Stimulated activated CD8-positive, alpha-beta memory T cell treated with anti-CD3 and anti-CD28 coated beads, Interleukin-7, amount 100 ng/mL, for 24 hours (primary cell): ENCODE measurements at places on chromosomes 5 and 9.

DNA sequence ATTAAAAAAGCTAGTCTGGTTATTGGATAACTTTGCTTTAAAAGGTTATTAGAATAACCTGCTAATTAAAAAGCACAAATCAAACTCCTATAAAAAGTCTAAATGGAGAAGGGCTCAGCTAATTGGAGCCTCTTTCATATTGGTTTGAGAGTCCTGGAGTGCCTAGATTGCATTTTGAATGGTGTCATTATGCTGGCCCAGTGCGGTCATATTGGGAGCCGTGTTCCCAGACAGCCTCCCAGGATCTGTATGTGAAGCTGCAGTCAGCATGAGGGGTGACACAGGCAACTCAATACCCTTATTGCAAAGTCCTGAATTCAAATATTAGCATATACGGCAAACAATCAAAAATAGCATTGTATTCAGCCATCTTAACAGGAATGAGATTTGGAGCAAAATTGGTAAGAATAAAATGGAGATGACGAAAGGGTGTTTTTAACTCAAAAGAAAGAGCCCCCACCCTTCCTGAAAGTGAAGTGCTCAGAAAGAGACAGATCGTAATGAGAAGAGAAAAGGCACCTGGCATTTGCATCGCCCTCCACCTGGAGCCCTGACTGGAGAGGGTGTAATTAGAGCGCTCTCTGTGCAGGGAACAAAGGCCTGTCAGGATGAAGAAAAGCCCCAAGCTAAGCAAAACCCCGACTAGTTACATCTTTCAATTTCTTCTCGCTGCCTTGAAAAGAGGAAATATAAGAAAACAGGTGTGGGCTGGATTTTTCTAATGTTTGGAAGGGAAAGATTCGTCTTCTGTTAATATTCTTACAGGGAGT lies 621.0 kb upstream of the ADAMTS16 start:
- no peak for DNase-seq

DNA sequence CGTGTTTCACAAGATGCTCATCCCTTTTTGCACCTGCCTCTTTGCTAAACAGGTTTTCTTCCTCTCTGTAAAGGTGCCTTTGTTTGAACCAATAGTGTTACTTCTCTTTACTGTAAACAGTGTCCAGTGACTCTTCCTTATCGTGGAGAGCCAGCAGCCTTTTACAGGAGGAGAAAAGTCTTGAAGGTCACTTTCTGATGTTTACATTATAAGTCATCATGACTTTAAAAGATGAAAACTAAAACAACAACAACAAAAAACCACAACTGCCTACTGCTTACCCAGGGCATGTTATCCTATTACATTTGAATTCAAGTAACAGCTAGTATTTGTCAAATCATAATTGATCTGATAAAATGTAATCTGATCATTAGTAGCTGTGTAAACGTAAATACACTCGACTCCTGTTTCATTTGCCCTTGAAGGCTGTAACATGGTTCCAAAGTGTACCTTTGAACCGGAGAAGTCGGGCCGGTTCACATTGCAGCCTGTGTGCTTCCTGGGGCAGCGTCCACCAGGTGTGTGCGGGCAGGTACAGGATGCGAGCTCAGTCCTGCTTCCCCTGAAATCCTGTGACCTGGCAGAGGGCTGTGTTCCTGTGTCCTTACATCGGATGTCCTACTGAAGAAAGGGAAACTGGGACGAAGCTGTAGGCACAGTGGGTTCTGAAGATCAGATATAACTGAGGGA lies 118.1 kb downstream of the C9orf152 start:
- DNase-seq: no peak

- DNase-seq: no peak
Measured at GRCh38 chr5:134430001-134430569, 18.4 kb upstream of the CDKN2AIPNL start.

DNA sequence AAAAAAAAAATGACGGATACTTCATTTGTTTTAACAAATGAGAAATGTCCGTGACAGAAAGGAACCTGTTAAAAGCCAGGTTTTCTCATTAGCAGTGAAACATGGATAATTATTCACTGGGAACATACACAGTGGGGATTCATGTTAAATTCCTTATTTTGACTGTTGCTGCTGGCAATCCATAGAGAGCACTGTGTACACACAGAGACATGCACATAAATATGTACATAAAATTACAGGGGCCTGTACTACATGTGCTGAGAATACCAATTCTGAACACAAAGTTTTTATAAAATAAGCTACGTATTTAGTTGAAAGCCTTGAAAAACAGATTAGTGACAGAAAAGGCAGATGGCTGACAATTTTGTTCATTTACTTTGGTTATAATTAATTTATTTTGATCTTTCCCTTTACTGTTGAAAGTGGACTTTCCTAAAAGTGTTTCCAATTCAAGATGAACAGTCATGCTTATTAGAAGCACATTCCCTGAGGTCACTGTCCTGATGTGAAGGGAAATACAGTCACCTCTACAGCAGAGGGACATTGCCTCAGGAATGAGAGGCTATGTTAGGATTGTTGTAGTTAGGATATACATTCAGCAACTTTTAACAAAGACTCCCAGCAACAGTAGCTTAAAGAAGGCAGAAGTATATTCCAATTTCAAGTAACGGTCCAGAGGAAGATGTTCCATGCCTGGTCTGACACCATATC lies 166.7 kb downstream of the SAXO1 start:
- no peak for DNase-seq

- no peak for DNase-seq
Measured at GRCh38 chr5:113103330-113103729, 126.7 kb downstream of the DCP2 start.

GRCh38 chr9:94919376-94920098 lies 193.0 kb downstream of the AOPEP start:
- no peak for DNase-seq

DNA sequence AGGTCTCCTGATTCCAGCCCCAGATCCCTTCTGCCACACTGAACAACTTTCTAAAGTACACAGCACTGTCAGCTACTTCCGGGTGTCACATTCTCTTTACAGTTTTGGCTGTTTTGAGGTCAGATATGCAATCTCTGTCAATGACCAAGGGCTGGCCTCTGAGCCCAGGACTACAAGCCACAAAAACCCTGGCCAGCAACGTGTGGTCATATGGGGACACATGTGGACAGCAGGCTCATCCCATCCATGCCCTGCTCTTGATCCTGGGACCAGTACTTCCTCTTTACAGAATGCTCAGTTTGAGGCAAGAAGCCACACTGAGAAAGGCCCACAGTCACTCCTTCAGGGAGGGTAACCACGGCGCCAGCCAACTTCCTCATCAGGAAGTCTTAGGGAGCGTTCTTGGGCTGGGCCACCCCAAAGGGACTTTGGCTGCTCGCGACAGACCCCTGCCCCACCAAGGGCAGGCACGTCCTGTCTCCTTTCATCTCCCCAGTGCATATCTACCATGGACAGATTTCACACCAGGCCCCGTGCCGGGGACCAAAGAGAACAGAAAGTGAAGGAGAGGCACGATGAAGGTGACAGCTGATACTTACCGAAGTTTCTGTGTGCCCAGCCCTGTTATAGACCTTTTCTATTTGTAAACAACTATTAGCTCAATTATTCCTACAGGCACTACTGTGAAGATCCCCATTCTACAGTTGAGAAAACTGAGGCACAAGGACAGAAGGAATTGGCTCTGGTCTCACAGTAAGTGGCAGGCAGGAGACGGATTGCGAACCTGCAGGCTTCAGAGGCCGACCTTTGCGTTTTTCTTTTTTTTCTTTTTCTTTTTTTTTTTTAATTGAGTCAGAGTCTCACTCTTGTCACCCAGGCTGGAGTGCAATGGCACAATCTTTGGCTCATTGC lies 37.3 kb downstream of the STK10 start:
- DNase-seq: no peak

DNA sequence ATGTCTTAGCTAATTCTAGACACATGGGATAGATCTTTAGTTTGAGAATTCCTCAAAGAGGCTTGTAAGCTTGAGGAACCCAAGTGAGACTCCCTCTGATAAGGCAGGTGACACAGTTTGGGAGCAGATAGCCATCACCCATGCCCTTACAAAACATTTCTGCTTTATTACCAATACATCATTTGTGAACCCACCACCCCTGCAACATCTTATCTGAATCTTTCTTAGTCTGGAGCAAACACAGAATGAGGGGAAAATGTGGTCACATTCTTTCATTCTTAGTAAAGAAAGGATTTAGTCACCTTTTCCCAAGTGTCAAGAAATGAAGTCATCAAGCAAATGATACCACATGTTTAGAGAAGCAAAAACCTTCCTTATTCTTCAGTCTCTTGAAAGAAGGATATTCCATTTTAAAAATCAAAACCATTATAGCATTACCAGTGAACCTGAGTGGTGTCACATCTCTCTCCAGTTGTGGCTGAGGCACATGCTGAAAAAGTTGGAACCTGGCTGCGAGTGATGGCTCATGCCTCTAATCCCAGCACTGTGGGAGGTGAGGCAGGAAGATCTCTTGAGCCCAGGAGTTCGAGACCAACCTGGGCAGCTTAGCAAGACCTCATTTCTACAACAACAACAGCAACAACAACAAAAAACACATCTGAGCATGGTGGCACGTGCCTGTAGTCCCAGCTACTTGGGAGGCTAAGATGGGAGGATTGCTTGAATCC lies 65.9 kb downstream of the PRKACG start:
- DNase-seq: no peak

DNA sequence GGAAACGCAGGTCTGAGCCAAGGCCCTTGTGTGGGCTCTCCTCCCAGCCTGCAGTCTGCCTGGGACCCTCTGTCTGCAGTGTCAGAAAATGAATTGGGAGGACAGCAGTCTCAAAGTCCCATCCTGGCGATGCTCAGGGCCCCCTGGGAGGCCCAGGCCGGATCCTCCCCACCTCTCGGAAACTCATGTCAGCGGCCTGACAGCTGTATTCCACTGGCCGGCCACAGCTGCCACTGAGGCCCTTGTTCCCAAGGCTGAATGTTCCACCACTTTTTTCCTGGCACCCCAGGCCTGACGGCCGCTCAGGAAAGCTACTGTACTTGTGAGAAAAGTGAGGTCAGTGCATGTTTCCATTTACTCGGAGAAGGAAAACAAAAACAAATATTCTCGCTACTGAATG lies 180.0 kb downstream of the FGF18 start:
- no peak for DNase-seq

DNA sequence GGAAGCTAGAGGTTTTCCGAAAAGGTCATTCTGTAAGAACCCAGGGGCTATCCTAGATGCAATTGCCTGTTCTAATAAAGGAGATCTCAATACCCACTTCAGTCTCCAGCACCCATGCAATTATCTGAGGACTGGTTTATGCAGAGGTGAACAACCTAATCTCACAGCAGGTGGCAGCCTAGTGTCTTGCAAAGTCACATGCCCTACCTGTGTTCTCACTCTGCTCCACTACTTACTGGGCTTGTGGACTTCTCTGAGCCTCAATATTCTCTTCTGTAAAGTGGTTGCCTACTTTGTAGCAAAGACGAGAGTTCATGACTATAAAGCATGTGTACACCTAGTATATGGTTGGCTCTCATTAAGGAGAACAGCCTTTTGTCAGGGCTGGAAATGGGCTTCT lies 21.0 kb upstream of the ALDH1B1 start:
- DNase-seq: no peak

- no peak for DNase-seq
Measured at GRCh38 chr9:37309136-37309535, 113.4 kb upstream of the GRHPR start.

GRCh38 chr9:126587187-126588185 lies 26.2 kb upstream of the LMX1B start:
- DNase-seq: no peak

DNA sequence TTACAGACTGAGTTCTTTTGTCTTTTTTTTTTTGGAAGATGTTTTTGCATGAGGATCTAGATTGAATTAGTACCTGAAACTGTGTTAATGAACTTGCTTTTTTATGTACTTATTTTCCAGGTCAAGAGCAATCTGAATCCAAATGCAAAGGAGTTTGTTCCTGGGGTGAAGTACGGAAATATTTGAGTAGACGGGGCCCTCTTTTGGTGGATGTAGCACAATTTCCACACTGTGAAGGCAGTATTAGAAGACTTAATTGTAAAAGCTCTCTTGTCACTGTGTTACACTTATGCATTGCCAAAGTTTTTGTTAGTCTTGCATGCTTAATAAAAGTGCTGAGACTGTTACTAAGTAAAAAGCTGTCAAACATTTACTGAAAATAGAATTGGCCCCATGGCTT lies 14.5 kb downstream of the SLC23A1 start:
- DNase-seq: no peak

DNA sequence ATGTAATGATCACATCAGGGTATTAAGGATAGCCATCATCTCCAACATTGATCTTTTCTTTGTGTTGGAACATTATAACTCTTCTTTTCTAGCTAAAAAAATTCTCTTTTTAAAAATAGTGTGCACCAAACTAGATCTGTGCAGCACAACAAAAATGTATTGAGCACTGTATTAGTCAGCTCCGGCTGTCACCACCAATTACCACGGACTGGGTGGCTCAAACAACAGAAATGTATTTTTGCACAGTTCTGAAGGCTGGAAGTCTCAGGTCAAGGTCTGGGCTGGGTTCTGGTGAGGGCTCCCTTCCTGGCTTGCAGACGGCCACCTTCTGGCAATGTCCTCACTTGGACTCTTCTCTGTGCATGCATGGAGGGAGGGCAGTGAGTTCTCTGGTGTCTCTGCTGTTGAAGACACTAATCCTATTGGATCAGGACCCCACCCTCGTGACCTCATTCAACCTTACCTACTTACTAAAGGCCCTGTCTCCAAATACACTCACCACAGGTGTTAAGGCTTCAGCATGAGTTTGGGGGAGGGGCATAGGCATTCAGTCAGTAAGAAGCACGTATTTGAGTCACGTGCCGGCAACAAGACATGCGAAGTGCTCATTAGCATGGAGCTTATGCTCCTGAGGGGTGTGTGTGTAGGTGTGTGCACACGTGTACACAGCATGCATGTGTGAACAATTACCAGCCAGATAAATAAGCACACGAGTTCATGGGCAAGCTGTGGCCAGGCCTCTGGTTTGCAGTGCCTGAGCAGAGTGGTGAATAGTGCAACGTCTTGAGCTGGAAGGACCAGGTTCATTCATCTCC lies 89.4 kb upstream of the SH3PXD2B start:
- no peak for DNase-seq
